ENCODE measurements at places on chromosomes 4 and X.
A peak's percentile ranks its signal among the peaks of the same experiment; 100 is the strongest.

DNA sequence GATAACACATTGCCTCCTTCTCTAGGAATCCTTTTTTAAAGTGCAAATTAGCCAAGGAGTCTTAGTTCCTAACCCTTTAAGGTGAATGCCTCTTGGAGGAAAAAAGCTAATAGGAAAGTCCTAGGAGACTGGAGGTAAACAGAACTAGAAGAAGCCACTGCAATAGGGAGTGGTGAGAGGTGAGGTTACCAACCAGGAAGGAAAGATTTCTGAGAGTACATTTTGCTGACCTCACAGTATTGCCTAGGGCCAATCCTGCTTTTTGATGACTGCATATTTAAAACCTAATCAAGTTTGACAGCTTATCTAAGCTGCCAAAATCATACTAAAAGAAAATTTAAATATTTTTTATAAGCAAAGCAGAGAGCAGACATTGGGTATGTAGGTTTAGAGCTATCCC is 7.3 kb upstream of the CUL4B start:
- DNase-seq, result no peak

- DNase-seq, result no peak
Measured at GRCh38 chrX:108439961-108440696, 491 bp downstream of the COL4A5 start.

DNA sequence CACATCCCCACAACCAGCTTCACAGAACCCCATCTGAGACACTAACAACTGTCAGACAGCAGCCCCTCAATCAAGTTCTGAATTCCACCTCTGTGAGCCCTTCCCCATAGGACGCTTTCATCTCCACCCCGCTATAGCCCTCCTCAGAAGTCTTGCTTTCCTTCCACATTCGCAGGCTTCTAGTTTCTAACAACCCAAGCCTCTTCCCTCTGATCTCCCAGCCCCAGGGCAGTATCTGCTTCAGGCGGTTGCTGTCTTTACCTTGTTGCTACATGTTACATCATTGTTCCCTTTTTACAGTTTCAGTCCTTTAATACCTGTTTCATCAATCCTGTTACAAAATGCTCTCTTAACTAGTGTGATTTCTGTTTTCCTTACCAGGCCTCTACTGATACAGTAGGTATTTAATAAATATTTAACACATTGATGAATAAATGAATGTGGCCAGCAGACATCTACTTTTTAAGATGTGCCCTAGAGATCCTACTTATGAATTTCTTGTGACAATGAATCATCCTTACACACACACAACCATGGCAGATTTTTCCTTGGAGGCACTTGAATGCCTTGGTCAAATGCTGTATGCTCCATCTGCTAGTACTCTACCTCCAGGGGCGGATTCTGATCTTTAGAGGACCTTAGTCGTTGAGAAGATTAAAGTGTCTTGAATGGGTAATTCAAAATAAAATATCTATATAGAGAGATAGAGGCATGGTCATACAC is 164.7 kb upstream of the SLIT2 start:
- DNase-seq, result no peak

- no peak for DNase-seq
Measured at GRCh38 chr4:81350040-81350439, 121.7 kb downstream of the RASGEF1B start.

- DNase-seq, result no peak
Measured at GRCh38 chrX:54447461-54447860, 7.3 kb downstream of the TSR2 start.

DNA sequence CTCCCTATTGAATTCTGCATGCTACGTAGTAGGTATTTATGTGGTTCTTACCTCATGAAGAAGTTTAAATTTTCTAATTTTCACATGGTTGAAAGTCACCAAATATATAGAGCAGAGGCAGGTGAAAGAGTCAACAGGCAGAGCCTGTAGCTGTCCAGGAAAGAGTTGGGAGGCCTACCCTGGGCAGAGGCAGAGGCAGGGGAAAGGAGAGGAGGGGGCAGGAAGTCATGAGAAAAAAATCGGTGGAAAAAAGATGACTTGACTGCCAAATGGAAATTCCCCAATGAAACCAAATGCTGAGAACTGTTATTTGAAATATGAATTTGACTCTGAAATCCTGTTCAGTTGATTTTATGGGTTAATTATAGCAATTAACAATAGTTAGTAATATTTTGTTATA is 23.1 kb upstream of the GPR34 start:
- no peak for DNase-seq

DNA sequence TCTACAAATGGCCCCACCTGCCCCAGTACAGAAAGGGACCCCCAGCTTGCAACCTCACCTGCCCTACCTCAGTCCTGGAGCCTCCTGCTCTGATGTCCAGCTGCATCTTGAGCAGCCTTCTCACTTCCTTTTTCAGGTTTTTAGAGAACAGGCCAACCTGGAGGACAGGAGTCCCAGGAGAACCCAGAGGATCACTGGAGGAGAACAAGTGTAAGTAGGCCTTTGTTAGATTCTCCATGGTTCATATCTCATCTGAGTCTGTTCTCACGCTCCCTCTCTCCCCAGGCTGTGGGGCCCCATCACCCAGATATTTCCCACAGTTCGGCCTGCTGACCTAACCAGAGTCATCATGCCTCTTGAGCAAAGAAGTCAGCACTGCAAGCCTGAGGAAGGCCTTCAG is 3.6 kb downstream of the MAGEA11 start:
- no peak for DNase-seq

DNA sequence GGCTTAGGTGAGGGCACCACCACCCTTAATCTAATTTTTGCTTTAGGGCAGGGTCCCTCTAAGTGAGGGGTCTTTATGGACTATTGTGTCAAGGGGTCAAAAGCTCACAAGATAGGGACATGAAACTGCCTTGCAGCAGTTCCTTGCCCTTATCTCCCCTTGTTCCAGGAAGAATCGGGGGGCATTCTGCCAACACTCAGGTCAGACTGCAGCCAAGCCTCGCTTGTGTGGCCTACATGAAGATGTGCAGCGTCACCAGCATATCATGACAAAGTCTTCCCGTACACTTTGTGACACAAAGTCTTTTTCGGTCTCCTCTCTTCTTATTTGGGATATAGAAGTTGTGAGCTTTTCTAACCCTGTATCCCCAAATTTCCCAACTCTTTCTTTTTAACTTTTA is 17.5 kb upstream of the USP9X start:
- DNase-seq, result no peak

- no peak for DNase-seq
Measured at GRCh38 chrX:148713981-148714380, 213.6 kb downstream of the AFF2 start.

DNA sequence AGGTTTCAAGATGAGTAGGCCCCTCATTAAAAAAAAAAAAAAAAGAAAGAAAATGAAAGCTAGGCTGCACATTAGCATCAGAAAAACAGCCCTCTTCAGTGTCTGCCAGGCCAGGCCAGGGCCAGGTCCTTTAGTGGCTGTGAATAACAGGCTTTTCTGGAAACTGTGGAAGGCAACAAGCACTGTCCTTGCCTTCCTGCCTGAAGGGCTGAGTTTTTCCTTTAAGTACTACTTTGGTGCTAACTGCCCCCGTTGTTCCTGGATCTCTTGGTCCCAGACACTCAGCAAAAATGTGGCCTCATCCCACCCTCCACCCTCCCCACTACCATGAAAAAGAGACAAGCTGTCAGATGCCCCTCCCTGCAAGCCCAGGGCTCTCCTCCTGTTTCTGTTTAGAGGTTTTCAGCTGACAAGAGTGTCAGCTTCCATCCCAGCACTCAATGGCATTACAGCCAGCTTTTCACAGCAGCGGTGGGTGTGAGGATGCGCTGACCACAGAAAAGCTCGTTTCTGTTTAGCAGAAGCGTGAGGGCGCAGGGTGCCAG is 174.2 kb downstream of the NHS start:
- no peak for DNase-seq

- no peak for DNase-seq
Measured at GRCh38 chrX:110758781-110759422, 36.7 kb downstream of the CHRDL1 start.

DNA sequence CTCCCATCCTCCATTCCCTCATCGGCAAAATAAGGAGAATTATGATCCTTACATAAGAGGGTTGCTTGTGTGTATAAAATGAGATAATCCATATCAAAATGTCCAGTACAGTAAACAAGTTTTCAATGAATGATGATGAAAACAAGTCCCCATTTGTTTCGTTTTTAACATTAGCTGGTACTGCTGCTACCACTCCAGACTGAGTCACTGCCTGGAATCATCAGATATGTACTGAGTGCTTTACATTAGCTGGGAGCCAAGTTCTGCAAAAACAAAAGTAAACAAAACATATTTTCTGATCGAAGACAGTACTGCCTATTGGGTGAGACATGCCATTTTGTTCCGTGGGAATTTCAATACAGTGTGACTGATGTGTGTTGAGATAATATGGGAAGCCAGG is 123.2 kb upstream of the IGFBP7 start:
- DNase-seq, result no peak

GRCh38 chr4:99856166-99856565 is 38.1 kb downstream of the LAMTOR3 start:
- peak; percentile 80 for DNase-seq

DNA sequence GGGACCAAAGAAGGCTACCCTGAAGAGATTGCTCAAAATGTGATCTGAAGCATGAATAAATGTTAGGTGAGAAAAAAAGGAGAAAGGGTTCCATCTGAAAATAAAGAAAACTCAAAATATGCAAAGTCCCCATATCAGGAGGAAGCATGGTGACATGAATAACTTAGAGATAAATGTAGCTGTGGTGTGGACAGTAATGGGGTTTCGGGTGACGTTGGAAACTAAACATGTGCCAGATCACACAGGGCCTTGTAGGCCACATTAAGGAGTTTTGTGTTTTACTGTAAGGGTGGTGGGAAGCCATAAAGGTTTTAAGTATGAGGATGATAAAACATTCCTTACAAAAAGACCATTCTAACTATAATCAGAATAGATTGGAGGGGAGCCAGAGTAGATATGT is 40.3 kb upstream of the ACSL4 start:
- no peak for DNase-seq

DNA sequence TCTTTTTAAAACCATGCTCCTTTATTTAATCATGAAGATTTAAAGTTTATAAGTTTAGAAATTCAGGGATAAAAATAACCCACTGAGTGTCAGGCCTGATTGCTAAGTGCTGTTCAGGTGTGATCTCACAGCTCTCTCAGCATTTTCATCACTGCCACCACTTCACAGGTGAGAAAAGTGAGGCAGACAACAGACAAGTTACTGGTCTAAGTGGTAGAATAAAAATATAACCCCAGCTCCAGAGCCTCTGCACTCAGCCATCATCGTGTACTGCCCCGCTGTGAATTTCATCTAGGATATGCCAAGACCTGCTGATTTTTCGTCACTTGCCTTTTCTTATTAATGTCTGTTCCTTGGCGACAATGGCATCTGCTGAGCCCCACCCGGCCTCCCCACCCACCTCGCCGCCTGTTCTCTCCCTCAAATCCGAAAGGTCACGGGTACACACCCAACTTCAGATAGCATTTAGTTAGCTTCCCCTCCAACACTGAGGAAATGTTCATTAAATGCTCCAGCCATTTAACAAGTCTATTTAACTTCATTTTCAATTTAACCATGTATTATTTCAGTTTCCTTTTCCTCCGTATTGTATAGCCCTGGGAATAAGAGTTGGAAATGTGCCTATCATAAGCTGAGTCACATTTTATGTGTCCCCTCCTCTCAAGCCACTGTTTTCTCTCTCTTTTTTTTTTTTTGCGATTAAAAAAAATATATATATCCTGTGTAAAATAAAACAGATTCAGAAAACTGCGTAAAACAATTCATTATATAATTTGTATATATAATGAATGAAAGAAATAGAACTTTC is 236.5 kb downstream of the CBR4 start:
- no peak for DNase-seq

DNA sequence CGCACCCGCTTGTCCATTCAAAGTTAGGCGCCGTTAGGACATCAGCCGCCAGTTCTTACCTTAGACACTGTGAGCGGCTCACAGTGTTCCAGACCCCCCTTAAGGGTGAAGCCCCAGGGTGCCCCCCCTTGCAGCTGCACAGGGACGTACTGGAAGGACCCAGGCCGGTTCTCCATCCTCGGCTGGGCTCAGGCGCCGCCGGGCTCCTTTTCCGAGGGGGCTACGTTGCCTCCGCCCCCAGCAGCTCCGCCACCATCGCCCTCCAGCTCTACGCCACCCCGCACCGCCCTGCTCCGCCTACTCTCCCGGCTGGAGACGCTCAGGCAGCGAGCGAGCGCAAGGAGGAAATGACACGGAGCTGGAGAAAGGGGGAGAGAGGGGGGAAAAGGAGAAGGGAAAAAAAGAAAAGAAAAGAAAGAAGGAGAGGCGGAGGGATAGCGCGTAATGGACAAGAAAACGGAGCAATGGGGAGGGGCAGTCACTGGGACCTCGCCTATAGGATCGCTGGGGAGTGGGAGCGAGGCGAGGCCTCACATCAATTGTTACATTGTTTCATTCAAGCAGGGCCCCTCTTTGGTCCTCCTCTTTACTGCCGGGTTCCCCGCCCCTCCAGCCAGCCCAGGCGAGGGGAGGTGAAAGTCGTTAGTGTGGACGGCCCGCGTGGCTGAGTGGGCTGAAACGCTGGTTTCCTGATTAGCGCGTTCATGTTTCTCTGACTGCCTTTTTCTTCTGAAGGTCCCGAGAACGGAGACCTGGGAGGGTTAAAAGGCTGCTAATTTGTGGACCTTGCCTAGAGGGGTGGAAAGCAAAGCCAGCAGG is at the start of gene SHROOM4:
SHROOM4 (minus strand) TSS at position 352 of the 819 bp plus-strand sequence; CDS start at position 176, 176 bp downstream.
- no peak for DNase-seq

DNA sequence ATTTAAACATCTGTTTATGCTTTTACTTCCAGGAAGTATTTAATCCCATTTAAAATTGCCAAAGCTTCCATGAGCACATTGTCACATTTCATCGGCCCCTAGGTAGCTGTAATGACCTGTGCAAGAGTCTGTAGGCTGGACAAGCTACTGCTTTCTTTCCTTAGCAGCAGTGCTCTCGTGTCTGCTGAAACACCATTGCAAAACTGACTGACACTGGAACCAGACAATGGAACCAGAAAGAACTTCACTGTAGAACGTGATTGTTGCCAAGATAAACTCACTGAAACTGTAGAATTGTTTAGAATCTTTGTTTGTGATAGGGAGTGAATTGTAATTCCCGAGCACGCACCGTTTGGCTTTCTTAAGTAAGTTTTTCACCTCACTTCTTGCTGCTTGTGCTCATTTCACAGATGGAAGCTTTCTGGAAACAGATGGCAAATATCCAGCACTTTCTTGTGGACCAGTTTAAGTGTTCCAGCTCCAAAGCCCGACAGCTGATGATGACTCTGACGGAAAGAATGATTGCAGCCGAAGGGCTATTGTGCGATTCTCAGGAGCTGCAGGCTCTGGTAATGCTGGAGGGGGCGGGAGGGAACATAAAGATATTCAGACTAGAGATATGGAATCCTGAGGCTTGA is 36.9 kb downstream of the EVC start:
- no peak for DNase-seq

DNA sequence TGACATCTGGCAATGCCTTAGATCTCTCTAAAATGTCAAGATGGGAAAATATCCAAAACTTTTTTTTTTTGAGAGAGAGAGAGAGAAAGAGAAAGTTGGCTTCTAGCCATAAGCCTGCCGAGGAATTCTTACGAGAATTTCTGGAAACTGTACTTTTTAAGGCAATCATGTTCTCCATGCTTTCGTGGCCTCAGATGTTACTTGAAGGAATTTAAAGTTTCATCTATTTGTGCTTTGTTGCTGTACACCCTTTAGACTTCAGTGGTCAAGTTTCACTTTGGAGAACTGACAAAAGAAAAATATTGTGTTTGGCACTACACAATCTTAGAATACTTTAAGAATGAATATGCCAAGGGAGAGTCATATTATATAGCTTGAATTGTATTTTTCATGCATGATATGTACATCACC is 53.9 kb downstream of the FAT4 start:
- DNase-seq, result no peak

GRCh38 chr4:164946810-164947209 is 30.6 kb downstream of the TRIM61 start:
- no peak for DNase-seq
